ENCODE measurements at places on chromosomes 3 and 15. TPM values are rescaled to one million over a fixed set of nuclear protein-coding genes. Genes with fewer than 3 reads are reported as not detected.
A peak's percentile ranks its signal among the peaks of the same experiment; 100 is the strongest.

The RARRES1 gene
- 48.5 TPM for total RNA-seq

The BTLA gene
- 0.91 TPM for total RNA-seq

The DGKG gene
- total RNA-seq, result 16.2 TPM

The CYP1A1 gene
- total RNA-seq, result not detected

The CLDN1 gene
- total RNA-seq, result 64.2 TPM

The MINAR1 gene
- total RNA-seq, result 0.70 TPM

The IL17RE gene
- total RNA-seq, result 11.9 TPM

The PROS1 gene
- total RNA-seq, result 31.2 TPM

The RLBP1 gene
- total RNA-seq, result not detected

The INKA1 gene
- total RNA-seq, result 13.8 TPM

The ZNF662 gene
- total RNA-seq, result 45.1 TPM

DNA sequence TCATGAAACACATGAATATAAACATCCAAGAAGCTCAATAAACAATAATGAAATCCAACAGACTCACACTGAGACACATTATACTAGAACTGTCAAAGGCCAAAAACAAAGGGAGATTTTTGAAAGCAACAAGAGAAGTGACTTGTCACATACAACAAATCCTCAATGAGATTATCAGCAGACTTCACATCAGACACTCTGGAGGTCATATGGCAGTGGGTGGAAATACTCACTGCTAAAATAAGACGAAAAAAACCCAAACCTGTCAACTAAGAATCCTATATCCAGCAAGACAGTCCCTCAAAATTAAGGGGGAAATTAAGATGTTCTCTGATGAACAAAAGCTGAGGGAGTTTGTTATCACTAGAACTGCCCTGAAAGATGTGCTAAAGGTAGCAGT, 125.4 kb upstream of the MELTF start:
- no peak for DNase-seq

GRCh38 chr15:66718220-66718988, 16.4 kb downstream of the SMAD6 start:
- no peak for DNase-seq

- DNase-seq, result no peak
Observed at GRCh38 chr15:88650556-88650955, 11.7 kb downstream of the ISG20 start.

DNA sequence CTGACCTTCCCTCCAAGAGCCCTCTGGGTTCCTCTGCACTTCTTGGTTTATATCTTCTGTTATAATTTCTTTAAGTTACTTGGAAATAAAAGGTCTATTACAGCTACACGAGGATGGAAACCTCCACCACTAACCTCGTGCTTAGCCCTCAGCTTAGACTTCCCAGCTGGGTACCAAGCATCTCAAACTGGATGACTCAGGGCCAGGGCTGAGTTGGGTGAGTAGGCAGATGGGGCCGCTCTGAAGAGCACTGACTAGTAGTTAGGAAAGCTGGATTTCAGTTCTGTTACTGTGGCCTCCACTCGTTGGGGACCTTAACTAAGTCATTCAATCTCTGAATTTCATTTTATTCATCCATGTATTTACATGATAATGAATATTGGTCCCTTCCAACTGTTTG, 1036.6 kb downstream of the IGSF11 start:
- DNase-seq, result no peak

DNA sequence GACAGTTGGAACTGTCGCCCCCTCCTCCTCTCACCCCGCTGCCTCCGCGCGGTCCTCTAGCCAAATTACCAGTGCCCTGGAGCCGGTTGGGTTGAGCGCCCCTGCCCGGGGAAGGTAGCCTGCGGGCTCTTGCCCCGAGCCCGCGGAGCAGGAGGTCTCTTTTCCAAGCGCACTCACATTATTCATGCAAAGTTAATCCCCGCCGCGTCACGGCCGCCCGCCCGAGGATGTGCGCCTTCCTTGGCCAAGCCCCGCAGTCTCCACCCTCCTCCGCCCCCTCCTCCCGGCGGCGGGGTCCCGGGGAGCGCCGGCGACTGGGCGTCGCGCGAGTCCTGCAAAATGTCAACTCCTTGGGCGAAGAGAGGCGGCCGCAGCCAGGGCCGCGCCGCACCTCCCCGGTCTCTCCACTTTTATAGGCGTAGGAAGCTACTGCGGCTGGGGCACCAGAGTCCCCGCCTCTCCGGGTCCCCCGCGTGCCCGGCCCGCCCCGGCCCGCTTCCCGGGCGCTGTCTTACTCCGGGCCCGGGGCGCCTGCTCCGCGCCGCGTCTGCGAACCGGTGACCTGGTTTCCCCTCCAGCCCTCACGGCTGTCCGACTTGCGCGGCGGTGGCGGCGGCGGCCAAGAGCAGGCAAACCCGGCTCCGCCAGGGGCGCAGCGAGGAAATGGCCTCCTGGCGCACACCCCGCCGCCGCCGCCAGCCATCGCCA, at the start of gene THRB:
TSS of gene THRB (minus strand) at position 233 of the 708 bp plus-strand sequence.
- peak; percentile 82 for DNase-seq

DNA sequence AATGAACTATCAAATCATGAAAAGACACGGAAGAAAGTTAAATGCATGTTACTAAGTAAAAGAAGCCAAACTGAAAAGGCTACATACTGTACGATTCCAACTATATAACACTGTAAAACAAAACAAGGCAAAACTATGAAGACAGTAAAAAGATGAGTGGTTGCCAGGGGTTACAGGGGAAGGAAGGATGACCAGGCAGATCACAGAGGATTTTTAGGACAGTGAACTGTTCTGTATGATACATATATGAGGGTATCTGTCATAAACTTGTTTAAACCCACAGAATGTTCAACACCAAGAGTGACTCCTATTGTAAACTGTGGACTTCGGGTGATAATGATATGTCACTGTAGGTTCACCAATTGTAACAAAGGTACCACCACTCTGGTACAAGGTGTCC, 60.6 kb downstream of the CHSY1 start:
- DNase-seq, result no peak

GRCh38 chr3:100891033-100891432, 102.2 kb downstream of the ABI3BP start:
- DNase-seq, result no peak

- no peak for DNase-seq
Observed at GRCh38 chr3:155704771-155705559, 39.9 kb downstream of the PLCH1 start.

DNA sequence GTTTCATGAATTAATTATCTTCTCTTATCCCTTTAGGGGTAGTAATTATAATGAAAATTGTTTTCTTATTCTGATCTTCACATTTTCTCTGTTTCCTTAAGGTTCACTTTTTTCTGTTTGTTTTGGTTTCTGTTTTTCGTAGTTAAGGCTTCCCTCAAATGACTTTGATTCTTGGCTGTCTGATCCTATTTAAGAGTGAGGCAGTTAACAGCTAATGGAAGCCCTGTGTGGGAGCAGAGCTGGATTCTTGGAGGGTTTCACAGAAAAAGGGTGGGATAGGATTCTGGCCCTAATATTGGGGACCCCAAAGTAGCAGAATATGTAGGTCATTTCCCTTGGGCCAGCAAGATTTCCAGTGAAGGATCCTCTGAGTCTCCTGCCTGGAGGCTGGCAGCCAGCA, 6.8 kb upstream of the AMOTL2 start:
- no peak for DNase-seq

DNA sequence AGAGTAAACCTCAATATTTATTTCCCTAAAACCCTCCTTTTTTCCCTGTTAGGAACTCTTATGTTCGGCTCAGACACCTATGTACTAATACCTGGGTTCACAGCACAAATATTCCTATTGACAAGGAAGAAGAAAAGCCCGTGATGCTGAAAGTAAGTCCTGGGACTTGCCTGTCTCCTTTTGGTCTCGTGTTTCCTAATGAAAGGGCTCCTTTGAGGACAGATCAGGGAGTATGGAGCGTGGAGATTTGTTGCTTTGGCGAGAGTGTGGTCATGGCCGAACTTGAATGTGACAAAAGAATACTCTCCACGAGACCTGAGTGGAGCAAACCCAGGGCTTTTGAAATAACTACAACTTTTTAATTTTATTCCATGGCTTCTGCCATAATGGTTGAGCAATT, 167.8 kb downstream of the ITPR1 start:
- no peak for DNase-seq

DNA sequence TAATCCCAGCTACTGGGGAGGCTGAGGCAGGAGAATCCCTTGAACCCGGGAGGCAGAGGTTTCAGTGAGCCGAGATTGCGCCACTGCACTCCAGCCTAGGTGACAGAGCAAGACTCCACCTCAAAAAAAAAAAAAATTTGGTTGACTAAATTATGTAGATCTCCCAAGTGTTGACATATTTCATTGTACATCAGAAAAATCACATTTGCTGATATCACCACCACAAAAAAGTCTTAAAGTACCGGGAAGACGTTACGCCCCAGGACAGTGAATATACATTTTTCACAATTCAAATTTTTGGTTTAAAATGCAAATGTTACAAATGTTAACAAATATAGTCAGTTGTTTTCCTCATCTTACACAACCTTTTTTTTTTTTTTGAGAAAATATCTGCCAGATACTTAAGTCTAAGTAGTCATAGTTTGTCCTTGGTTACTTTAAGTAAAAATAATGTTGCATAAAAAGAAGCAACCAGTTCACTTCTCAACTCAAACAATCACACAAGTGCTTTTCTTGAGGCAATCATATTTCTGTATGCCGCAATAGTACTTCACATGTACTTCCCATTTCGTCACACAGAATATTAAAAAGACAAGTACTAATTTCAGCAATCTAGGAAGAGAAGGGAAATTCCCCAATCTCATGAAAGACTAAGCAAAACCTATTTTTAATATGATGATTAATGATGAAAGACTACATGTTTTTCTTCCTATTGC, 41.0 kb upstream of the TCF12 start:
- no peak for DNase-seq

GRCh38 chr3:65787827-65788226, 250.9 kb downstream of the MAGI1 start:
- DNase-seq, result no peak

GRCh38 chr3:146682171-146682570, 77.0 kb upstream of the PLSCR5 start:
- no peak for DNase-seq

- no peak for DNase-seq
Observed at GRCh38 chr3:184259878-184260723, 1.3 kb downstream of the CAMK2N2 start.

DNA sequence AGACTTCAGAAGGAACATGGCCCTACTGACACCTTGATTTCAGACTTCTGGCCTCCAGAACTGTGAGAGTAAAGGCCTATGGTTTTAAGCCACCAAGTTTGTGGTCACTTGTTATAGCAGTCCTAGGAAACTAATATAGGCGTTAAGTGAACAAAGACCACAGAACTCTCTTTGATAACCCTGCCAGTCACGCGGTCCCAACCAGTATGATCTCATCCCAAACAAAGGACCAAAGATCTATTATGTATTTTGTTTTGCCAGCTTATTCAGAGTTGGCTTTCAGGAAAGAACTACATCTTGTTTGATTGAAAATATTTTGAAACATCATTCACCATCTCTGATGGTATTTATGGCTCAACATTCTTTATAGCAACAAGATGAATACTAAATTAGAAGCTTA, 294.4 kb upstream of the SLCO3A1 start:
- DNase-seq, result no peak

DNA sequence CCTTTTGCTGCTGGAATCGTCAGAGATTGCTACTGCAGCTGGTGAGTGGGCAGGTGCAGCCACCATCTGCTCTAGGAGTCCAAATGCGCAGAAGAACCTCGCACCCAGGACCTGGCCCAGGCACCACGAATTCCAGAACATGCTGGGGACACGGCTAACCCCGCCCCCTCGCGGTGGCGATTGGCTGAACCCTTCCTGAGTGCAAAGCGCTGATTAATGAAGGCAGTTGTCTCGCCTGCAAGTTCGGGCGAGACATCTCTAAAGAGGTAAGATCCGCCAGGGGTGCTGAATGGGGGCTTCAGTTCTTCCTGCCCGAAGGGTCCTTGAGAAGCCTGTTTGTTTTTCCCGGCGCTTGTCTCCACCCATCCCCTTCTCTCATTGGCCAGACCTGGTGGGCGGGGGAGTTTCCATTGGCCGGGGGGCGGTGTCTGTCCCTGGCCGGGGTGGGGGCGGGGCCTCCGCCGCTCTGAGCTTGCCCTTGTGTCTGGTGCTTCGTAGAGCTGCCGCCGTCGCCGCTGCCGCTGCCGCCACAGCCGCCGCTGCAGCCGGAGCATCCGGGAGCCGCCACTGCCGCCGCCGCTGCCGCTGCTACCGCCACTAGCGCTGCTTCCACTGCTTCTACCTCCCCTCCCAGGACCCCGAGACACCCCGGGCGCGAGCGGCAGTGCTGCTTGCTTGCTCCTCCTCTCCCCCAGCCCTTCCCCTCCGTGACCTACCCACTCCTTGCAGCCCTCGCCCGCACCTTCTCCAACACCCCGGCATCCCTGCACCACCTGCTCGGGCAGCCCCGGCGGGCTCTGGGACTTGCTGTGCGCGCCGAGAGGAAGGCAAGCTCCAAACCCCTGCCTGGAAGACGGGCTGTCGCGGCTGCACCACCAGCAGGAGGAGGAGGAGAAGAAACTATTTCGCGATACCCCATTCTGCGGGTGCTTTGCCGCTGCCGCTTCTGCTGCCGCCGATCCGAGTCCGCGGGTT, at the start of gene CADM2:
TSS of gene CADM2 (plus strand) at position 495 of the 975 bp plus-strand sequence.
- peak; percentile 91 for DNase-seq

- DNase-seq, result no peak
Observed at GRCh38 chr3:128783774-128784173, 57.8 kb downstream of the RAB7A start.

GRCh38 chr15:71702496-71702895, 107.9 kb upstream of the NR2E3 start:
- no peak for DNase-seq

DNA sequence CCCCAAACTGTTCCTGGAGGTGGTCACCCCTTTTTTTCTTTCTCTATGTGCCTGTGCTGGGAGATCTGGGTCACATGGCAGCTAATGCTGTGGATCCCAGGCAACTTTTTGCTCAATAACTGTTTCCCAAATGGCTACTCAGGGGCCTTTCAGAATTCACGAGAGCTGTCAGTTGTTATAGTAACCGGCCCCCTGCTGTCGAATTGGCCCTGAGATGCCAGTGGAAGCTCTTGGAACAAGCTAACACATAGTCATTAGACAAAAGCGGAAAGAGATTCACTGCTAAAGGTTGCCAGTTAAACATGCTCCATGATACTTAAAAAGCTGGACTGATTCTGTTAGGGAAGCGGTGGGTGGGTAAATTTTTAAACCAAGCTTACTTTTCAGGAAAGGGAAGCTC, 144.1 kb downstream of the FEZF2 start:
- no peak for DNase-seq

- DNase-seq, result peak; percentile 78
Observed at GRCh38 chr3:152298393-152299248, 29.9 kb downstream of the MBNL1 start.

- DNase-seq, result no peak
Observed at GRCh38 chr15:29204369-29204755, 65.3 kb downstream of the NSMCE3 start.

DNA sequence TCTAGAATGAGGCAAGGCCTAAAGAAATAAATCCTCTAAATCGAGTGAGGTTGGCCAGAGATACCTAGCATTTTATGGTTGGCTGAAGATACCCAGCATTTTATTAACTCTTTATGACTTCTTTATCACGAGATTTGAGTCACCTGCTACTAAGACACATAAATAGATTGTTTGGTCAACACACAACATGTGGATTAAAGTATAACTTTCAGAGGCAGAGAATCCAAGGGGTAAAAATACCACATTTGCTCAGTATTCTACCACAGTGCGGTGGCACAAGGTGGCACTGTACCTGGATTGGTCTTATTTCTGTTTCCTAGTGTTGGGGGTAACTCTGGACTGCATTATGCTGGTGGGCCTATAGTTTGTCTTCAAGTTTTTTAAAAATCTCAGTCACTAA, 27.0 kb upstream of the VILL start:
- no peak for DNase-seq

- DNase-seq, result no peak
Observed at GRCh38 chr3:56180433-56180832, 287.8 kb downstream of the ERC2 start.
